ENCODE measurements at places on chromosomes 11 and 22.

DNA sequence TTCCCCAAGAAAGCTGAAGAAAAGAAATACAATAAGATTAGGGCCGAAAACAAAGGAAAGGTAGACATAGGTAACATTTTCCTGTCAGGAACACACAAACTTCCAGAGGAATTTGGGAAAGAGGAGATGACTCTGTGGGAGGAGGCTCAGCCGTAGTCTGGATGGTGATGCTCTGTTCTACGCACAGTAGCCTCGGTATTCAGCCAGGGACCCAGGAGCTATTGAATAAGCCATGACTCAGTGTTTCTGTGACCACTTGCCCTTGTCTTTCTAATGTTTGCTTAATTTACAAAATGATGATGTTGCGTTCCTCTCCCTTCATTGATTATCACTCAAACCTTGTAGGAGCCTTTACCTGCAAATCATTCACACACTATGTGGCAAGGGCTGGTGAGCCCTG lies 745.0 kb downstream of the NTM start:
- DNase-seq, result no peak

- no peak for DNase-seq
Observed at GRCh38 chr11:73412308-73412707, 36.1 kb downstream of the RELT start.

GRCh38 chr11:21567645-21568290 lies 625.1 kb upstream of the ANO5 start:
- no peak for DNase-seq

GRCh38 chr11:125262830-125263218 lies 98.3 kb downstream of the PKNOX2 start:
- no peak for DNase-seq

DNA sequence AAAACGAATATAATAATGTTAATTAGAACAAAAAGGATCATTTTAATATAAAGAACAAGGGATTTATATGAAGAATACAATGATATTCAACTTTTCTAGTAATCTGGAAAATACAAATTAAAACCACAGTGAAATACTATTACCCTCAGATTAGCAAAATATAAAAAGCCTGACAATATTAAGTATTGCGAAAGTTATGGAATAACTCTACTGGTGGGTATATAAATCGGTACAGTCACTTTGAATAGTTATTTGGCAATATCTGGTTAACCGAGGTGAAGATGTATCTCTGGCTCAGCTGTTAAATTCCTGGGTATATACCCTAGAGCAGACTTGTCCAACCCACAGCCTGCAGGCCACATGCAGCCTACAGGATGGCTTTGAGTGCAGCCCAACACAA lies 118.8 kb downstream of the ATM start:
- DNase-seq, result no peak

- no peak for DNase-seq
Observed at GRCh38 chr22:43234264-43234988, 47.5 kb upstream of the TTLL12 start.
